M059J (cell line): ENCODE measurements at places on chromosomes 4 and X. TPM values are rescaled to one million over a fixed set of nuclear protein-coding genes. Genes with fewer than 3 reads are reported as not detected.
A peak's percentile ranks its signal among the peaks of the same experiment; 100 is the strongest.

DNA sequence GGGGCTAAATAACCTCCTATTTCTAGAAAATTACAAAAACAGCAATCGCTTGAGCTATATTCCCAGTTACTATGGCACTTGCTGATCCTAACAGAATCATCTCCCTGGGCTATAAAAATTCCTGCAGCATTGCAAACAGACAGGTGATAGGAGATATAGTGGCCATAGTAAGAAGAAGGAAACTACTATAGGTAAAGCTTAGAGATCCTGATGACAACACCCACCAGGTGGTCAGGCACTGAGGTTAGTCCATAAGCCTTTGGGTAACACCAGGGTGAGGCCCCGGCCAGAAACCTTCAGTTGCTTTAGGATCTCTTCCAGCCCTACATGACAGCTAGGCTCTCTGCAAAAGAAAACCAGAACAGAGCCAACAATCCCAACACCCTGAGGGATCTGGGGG lies 197.9 kb upstream of the PPP1R2C start:
- no peak for DNase-seq

DNA sequence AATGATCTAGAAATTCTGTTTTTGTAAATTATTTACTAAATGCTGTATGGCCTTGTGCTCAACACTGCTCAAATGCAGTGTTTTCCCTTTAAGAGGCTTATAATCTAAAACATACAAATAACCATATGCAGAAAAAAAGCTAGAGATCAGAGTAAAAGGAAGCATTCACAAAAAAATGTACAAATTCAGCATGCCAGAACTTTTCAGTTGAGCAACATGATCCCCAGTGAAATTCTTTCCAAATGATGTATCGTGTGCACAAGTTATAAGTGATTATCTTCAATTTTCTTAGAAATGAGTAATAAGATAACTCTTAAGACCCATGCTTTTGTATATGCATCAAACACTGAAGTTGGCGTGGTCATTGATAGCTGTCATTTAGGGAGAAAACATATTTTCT lies 5.0 kb downstream of the GPC3 start:
- DNase-seq: no peak

GRCh38 chr4:121597346-121597934 lies 99.3 kb downstream of the ANXA5 start:
- DNase-seq: peak; percentile 69

- DNase-seq: peak; percentile 48
These were observed 22.6 kb upstream of the PHF8 start for GRCh38 chrX:54066841-54067240.

Gene LANCL3
- total RNA-seq: 0.67 and 0.89 TPM in 2 replicates

Gene SPP1
- total RNA-seq: 6.1 and 6.4 TPM in 2 replicates
